Suppressor macrophage (primary cell): ENCODE measurements at places on chromosomes 13 and 19.

DNA sequence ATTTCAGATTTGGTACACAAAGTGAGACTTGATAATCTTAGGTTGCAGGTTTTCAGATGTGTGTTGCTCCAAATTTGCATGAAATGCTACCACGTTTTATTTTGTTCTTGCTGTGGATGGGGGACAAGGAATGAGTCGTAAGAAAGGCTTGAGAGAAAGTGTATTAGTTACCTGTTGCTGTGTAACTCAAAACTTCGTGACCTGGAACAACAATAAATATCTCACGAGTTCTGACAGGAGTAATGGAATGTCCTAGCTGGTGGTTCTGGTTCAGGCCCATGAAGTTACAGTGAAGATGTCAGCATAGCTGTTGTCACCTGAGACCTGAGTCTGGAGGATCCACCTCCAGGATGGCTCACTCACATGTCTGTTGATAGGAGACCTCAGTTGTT, 1.2 kb downstream of the ZNF8 start:
- no peak for DNase-seq

DNA sequence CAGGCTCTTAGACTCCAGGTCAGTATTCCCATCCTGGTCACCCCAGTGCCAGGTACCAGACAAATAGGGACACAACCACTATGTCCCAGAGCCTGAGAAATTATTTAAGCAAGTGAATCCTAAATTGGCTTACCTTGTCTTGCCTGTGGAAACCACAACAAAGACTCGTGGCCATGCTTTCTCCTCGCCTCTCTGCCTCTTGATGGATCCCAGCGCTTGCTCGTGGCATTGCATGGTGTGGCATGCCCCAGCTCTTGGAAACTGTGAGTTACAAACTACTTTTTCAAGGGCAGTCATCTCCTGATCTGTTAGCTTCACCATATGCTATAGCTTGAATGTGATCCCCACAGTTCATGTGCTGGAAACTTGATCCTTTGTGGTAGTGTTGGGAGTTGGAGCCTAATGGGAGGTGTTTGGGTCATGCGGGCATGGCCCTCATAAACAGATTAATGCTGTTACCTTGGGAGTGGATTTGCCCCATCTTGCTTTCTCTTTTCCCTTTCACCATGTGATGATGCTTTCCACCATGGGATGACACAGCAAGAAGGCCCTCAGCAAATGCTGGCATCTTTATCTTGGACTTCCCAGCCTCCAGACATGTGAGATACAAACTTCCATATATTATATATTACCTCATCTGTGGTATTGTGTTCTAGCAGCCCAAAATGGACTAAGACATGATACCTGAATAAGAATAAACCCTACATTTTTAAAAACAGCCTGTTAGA, 31.2 kb downstream of the SPRYD7 start:
- DNase-seq, result no peak

GRCh38 chr19:15863272-15863671, 34.6 kb downstream of the CYP4F2 start:
- DNase-seq, result no peak

DNA sequence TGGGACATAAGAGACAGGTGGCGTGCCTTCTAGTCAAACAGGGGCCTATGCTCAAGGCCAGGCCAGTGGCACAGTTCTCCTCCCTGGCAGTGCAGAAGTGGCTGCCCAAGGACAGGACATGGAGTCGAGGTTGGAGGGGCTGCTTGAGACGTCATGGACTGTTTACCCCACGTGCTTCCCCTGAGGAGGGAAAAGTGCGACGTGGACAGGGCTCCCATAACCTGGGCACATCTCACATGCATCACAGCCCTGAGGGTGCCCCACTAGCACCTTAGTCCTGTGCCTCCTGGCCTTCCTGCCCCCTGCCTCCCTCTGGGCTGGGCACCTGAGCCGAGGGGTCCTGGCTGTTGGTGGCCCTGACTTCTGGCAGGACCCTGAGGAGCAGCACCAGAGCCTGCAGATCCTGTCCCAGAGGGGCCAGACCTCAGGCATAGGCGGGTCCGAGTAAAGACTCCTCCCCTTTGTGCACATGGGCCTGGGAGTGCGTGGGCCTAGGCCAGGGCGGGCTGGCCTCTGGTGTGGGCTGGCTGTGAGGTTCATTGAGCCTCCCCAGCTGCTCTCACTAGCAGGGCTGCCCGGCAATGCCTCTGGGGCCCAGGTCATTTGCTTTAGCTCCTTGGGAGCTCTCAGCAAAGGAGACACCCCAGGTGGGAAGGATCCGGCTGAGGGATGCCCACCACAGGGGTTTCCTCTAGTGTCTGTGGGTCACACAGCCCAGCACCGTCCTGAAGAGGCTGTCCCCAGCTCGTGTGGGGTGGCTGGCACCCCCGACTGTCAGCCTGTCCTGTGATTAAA, 65.7 kb downstream of the CEBPG start:
- DNase-seq, result no peak

GRCh38 chr19:40982594-40983101, 8.4 kb upstream of the CYP2B6 start:
- peak; percentile 83 for DNase-seq

DNA sequence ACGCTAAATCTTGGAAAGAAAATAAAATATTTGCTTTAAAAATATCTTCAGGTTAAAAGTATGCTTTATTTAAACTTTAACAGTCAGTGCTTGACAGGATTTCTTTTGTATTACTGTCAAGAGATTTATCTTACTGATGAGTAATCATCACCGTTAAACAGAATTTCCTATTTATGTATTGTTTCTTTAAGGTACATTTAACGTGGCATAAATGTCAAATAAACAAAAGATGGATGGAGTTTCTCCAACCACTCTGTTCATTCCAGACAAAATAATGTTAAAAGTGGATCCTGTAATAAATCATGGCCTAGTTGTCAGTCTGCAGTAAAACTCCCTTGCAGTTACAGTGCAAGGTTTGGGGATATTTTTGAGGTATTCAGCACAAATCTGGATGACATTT, 298.3 kb downstream of the DIAPH3 start:
- no peak for DNase-seq

- no peak for DNase-seq
These were observed 299.7 kb upstream of the SGCG start for GRCh38 chr13:22880741-22881720.

DNA sequence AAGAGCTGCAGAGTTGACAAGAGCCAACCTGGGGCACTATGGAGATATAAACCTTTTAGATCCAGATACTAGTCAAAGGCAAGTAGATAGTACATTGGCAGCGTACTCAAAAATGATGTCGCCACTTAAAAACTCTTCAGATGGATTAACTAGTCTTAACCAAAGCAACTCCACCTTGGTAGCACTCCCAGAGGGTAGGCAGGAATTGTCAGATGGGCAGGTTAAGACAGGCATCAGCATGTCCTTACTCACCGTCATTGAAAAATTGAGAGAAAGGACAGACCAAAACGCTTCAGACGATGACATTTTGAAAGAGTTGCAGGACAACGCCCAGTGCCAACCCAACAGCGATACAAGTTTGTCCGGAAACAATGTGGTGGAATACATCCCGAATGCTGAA, 8.9 kb downstream of the ZNF507 start:
- no peak for DNase-seq

DNA sequence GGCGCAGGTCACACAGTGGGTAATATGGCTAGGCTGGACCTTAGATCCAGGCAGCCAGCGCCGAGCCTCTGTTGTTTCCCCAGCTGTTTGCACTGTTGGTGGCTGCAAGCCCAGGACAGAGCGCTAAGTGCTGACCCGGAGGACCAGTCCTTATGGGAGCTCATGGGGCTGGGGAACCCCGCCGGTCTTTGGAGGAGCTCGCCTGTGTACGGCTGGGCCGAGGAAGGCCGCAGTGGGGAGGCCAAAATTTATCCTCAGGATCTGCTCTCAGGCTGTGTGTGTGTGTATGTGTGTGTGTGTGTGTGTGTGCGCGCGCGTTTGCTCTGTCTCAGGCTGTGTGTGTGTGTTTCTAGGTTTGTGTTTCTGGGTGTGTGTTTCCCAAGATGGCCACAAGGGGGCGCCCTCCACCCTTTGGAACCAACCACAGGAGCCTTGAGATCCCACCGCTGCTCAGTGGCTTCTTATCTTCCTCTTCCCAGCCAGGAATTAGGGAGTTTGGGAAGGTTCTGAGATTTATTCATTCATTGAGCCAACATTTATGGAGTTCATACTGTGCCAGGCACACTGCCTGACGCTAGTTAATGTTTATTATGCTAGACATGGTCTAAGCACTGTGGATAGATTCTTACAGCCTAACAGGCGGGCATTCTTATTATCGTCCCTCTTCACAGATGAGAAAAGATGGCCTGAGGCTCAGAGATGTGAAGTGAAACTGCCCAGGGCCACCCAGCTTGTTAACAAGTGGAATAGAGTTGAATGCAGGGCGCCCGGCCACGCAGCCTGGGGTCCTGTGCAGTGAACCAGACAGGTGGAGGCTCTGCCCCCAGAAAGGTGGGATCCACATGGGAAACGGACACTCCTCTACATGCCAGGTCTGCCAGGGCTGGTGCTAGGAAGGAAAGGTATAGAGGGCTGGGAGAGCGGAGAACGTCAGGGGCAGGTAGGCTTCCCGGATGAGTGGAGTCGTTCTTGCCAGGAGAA, 13.0 kb downstream of the PGLYRP1 start:
- DNase-seq, result peak; percentile 82

GRCh38 chr19:10404888-10405820, 1.8 kb upstream of the CDC37 start:
- DNase-seq, result peak; percentile 60

DNA sequence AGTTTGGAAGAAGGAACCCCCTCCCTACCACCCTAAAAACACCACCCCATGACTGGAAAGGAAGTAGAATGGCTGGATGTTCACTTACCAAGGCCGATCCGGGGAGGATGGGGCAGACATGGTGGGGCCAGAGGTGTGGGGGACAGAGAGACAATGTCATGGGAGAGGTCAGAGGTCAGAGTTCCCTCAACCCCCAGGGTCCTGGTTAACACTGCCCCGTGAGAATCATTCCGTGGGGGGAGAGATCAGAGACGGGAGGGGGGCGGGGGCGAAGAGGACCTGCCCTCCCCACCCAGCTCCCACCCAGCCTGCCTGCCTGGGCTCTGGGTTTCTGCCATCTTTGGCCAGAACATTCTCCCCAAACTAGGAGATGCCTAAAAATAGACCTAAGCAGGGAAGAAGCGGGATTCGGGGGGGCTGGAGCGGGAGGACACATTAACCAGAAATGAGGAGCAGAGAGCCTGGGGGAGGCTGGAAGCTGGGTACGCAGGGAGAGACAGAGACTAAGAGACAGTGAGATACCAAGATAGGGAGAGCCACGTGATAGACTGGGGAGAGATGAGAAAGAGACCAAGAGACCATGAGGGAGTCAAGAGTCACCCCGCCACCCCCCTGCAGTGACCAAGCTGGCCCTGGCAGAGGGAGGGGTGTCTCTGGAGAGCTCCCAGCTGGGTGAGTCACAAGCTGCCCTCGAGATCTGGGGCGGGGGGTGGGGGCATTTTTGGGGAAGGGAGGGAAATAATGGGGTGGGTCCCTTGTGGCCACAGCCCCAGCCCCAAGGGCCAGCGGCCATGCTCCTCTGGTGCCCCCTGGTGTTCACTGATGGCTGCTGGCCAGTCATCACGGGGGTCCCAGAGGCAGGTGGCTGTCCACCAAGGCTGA, 6.1 kb upstream of the KANK2 start:
- DNase-seq, result peak; percentile 54

DNA sequence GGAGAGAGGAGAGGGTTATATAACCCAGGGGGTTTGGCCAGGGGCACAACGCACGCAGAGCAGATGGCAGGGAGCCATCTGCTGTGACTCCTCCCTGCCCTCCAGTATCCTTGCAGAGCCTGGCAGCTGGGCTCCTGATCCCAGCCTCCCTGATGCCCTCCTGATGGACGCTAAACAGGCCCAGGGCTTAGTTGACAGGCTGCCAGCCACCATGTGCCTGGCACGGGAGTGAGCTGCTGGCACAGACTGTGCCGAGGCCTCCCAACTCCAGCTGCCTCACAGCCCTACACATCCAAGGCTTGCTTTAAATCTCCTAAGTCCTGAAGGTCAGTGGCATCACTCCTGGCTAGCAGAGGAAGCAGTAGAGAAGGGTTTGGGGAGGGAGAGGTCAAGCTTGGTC, 16.7 kb downstream of the SYDE1 start:
- DNase-seq, result no peak

DNA sequence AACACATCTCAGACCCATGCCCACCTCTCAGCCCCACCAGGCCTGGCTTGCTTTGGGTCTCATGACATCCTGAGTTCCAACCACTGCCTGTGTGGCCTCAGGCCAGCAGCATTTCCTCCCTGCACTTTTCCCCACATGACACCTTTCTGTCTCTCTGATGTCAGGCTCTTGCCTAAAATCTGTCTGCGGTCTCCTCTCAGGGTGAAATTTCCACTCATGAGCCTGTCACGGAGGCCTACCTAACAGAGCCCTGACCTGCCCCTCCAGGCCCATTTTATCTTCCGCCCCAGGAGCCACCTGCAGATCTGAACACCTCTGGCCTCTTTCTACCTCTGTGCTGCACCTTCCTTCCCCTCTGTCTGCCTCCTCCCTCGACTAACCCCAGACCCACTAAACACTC, 93.5 kb downstream of the ZDHHC20 start:
- no peak for DNase-seq

- DNase-seq, result no peak
These were observed 7.4 kb downstream of the ATP12A start for GRCh38 chr13:24687611-24688010.

GRCh38 chr19:36421749-36422481, 3.5 kb upstream of the ZFP82 start:
- no peak for DNase-seq

DNA sequence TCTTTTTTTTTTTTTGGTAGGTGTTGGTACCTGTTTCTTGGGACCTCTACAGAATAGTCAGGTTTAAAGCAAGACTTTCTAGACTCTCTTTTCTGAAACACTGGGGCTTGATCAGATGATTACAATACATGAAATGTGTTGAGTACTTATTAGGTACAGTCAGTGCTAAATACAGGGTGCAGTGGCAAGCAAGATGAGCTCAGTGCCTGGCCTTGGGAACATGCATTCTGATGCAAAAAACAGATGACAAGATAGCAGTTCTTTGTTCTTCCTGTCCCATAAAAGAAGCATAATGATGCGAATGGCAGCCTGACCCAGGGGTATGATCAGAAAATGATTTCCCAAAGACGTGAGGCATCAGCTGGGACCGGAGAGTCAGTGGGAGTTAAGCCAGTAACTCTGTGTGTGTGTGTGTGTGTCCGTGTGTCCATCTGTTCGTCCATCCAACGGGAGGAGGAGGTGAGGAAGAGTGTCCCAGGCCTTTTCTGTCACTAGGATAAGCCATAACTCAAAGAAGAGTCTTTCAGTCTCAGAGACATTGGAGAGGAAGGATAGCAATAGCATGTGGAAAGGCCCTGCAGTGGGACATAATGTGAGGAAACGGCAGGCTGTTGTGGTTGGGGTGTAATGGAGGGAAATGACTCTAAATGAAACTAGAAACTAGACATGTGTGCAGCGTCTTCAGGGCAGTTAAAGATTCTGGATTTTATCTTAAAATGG, 32.2 kb downstream of the SLAIN1 start:
- DNase-seq, result peak; percentile 19

DNA sequence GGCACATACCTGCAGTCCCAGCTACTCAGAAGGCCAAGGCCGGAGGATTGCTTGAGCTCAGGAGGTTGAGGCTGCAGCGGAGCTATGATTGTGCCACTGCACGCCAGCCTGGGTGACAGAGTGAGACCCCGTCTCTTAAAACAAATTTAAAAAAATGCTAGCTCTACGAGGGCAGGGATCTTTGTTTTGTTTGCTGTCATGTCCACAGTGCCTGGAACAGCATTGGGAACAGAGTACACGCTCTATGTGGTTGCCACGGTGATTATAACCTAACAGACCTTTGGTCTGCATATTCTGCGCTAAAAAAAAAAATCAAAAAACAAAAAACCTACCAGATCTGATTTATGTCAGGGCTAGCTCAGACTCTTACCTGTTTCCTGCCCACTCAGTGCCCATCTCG, 2.2 kb upstream of the SHFL start:
- no peak for DNase-seq
